Activated T-cell treated with anti-CD3 and anti-CD28 coated beads for 48 hours (primary cell): ENCODE measurements at places on chromosomes 16 and 17.

DNA sequence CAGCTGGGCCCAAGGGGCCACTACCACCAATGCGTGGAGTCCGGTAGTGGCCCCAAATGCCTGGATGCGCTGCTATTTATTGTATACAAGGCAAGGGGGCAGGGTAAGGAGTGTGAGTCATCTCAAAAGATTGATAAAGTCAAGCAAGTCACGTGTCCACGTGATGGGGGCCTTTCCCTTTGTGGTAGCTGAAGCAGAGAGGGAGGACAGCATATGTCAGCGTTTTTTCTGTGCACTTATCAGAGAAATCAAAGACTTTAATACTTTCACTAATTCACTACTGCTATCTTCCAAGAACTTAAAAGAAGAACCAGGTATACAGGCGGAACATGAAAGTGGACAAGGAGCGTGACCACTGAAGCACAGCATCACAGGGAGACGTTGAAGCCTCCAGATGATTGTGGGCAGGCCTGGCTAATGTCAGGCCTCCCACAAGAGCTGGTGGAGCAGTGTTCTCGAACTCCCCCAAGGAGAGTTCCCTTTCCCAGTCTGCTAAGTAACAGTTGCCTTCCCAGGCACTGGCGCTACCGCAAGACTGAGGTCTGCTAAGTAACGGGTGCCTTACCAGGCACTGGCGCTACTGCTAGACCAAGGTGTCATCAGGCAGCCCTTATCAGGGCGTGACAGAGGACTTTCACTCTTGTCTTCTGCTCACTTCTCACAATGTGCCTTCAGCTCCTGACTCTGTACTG, 10.8 kb upstream of the ASB16 start:
- no peak for DNase-seq

DNA sequence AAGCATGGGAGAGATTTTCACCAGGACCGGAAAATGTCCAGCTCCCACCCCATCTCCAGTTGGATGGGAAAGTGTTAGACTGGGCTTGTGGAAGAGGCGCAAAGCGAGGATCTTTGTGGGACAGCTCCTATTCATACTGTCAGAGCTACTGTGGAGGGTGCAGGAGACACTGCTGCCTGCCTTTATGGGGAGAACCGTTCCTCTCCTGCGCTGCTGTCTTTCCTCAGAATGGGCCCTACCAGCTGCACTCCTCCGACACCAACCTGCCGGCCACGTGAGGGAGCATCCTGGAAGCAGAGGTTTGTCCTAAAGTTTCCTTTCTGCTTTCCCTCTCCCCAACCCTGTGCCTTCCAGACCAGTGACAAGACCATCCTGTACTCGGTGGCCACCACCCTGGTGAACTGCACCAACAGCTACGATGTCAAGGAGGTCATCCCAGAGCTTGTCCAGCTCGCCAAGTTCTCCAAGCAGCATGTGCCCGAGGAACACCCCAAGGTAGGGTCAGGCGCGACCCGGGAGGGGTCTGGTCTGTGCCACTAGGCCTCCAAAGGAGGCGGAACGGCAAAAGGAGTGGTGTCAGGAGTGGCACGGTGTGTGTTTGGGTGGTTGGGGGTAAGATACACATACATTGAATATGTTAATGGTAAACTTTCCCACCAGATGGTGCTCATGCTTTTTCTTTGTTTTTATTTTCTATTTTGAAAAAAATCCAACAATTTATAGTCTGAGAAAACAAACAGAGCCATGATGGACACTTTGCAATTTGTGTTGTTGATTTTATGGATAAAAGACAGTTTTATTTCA, 23.0 kb downstream of the SLC35G3 start:
- no peak for DNase-seq

GRCh38 chr17:19238167-19238505, 970 bp downstream of the EPN2 start:
- no peak for DNase-seq

DNA sequence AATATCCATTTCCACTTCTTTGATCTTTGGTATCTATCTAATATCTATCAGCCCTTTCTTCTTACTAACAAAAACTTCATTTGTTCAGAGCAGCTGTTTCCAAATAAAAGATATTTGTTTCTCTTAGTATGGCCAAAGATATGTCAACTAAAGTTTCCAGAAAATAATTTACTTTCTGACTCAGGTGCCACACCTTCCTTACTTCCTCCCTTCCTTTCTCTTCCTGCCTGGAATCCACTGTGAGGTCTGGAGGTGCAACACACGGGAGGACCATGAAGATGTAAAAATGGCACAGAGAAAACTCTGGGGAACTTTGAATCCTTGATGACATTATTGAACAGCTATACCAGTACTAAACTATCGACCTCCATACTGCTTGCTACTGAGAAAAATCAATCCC, 14.0 kb downstream of the MED13 start:
- no peak for DNase-seq

GRCh38 chr17:48441231-48441711, 11.3 kb upstream of the SKAP1 start:
- DNase-seq, result no peak

DNA sequence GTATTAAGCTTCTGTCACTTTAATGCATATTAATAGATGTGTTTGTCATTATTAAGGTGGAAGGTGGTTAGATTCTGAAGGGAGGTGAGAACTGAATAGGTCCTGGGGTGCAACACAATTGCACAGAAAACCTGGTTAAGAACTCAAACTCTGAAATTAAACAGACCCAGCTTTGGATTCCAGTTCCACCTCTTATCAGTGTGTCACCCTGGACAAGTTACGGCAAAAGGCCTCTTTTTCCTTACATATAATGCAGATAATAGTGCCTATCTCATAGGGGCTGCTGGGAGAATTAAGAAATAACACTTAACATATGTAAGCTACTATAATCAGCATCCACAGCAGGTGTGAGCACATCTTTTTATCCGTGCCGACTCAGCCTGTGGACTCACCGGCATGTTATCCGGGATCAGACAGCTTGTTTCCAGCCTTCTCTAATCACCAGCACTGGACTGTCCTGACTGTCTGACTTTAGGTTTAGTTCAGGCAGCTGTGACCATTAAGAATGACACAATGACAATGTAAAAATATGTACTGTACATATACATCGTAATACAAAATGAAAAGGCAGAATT, 31.4 kb downstream of the TEX2 start:
- DNase-seq, result no peak

DNA sequence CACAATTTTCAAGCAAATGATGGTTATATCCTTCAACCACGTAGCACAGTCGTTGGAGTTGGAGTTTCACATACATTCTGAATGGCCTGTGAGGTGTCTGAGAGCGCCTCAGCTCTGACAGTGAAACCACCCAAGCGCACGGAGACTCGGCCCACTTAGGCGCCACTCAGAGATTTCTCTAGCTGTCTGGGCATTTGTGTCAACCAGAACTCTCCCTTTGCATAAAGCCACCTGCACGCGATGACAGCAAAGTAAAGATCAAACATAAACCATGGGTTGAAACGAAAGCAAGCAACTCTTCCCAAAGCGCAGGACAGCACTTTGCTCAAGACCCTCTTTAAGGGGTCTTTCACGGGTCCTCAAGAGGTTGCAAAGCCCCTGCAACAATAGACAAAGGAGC, 533 bp downstream of the SLC6A4 start:
- DNase-seq, result no peak

DNA sequence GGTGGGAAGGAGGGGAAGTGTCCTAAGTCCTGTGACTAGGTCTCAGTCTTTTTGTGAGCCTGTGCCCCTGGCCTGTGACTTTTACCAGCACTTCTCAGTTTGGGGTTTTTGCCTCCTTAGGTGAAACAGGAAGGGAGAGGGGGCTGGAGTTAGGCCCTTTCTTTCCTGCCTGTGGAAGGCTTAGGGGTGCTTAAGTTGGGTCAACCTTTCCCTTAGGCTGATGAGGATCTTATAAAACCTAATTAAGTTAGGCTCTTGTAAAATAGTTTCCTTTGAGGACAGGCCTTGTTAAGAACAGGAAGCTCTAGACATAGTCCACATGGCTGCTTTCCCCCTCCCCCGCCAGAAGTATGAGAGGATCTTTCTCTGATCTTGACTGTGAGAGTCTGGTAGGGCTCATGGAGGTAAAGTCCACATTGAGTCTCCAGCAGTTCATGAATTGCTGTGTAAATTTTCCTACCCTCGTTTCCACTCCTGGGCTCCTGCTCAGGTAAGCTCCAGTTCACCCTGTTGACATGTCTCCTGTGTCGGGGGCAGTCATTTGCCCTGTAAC, 17.0 kb upstream of the DNASE1 start:
- DNase-seq, result no peak

GRCh38 chr17:50630524-50631194, 4.0 kb upstream of the ABCC3 start:
- peak; percentile 52 for DNase-seq
